ENCODE measurements at places on chromosomes 5 and 9.
A peak's percentile ranks its signal among the peaks of the same experiment; 100 is the strongest.

DNA sequence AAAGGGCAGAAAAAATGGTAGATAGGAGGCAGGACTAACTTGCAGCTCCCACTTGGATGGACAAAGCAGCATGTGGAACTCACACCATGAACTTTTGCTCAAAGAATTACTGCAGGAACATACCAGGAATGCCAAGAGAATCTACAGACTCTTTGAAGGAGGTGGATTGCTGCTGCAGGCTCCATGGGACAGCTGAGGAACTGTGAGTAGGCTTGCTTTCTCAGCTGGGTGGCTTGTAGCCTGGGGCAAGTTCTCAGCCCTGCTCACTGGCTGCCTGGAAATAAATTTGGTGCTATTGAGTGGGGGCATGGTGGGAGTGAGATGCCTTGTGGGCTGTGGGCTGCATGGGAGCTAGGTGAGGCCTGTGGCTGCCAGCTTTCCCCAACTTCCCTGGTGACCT lies 574.5 kb downstream of the PRELID2 start:
- DNase-seq: no peak

- DNase-seq: no peak
These were observed 12.6 kb downstream of the HTR4 start for GRCh38 chr5:148641735-148642134.

GRCh38 chr5:102664616-102665335 lies 90.3 kb upstream of the PAM start:
- DNase-seq: no peak

- DNase-seq: no peak
These were observed 6.5 kb upstream of the SYK start for GRCh38 chr9:90795084-90795483.

- no peak for DNase-seq
These were observed 70.0 kb downstream of the AMBP start for GRCh38 chr9:114007991-114008666.

DNA sequence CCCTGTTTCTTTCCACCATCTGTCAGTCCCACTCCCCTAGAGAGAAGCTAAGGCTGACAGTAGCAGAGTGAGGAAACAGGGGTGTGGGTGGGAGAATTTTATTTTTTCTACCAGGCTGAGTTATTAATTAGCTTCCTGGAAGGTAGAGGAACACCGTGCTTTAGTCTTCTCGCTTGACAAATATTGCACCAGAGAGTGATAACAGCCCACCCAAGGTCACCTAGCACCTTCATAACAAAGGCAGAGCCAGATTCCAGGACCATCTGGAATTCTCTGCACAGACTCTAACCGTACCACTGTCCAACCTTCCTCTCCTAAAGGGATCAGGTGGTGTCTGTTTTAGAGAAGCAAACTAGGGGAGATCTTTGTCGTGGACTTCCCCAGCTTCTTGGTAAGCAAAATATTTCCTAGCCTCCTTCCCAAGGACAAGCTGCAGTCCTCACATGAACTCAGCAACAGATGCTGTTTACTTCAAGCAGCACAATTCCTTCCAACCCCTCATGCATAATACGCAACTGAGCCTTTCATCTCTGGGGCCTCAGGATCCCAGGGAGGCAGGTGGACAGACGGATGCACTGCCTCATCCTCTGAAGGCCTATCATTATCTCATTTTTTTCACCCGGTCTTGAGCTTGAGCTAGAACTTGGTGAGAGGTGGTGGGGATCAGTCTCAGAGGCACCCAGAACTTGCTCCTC lies 308.7 kb upstream of the BRINP1 start:
- DNase-seq: no peak

DNA sequence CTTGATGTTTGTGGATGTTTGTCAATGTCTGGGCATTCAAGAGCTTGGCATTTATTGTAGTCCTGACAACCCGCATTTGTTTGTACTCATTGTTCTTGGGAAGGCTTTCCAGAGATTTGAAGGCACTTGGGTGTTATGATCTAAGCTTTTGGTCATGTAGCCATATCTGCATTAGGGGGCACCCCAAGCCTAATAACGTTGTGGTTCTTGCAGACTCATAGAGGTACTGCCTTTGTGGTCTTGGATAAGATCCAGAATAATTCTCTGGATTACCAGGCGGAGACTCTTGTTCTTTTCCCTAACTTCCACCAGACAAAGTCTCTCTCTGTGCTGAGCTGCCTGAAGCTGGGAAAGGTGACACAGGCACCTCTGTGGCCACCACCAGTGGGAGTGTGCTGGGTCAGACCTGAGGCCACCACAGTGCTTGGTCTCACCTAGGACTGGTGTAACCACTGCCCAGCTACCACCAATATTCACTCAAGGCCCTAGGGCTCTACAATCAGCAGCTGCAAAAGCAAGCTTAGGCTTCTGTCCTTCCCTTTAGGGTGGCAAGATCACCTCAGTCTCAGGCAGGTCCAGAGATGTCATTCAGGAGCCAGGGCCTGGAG lies 144.4 kb upstream of the TAS2R1 start:
- no peak for DNase-seq

GRCh38 chr5:20959347-20959746 lies 971.3 kb upstream of the CDH18 start:
- DNase-seq: no peak

GRCh38 chr9:94127806-94128205 lies 43.5 kb downstream of the PTPDC1 start:
- DNase-seq: no peak

GRCh38 chr9:114844766-114845165 lies 38.9 kb upstream of the TNFSF15 start:
- DNase-seq: no peak

DNA sequence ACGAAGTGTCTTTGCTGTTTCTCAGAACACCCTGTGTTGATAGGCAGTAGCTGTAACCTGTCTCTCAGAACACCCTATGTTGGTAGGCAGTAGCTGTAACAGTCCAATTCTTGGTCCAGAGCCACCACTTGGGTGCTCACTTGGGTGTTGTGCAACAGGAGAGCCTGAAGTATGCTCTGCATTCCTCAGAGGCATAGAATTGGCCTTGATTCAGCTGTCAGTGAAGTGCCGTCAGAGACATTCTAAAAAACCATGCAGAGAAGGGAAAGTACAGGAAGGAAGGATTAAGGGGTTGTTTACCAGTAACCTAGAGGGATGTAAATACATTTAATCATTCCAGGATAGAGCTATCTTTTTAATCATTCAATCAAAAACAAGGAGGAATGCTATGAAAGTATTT lies 231.2 kb downstream of the ARRDC3 start:
- DNase-seq: no peak

DNA sequence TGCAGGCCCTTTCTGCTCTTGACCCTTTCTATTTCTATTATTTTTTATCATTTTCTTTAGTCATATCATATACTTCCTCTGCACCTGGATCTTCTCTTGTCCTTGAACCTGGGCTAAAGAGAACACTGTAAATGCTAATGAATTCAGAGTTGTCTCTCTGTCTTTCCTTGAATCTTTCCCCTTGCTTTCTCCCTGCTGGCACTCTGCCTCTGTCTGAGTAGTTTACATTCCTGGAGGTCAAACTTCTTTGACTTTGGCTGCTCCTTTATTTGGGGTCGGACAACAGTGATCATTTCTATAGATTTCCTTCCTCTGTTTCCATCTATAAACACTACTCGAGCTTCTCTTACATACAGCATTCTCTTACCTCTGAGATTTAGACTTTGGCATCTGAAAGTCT lies 47.1 kb downstream of the IZUMO3 start:
- no peak for DNase-seq

- no peak for DNase-seq
These were observed 155.9 kb downstream of the ERCC6L2 start for GRCh38 chr9:96031366-96031824.

GRCh38 chr5:154861946-154862345 lies 3.5 kb downstream of the CNOT8 start:
- no peak for DNase-seq

DNA sequence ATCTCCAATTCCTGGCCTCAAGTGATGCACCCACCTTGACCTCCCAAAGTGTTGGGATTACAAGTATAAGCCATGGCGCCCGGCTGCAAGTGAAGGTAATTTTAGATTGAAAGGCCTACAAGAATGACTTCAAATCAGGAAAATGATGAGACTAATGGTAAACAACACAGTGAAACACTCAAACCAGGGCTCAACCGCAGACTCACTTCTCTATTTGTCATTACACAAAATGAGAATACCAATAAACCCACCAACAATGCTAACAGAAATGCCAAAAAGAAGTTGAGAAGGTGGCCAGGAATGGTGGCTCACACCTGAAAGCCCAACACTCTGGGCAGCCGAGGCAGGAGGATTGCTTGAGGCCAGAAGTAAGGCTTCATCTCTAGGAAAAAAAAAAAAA lies 92.1 kb downstream of the UBAP2 start:
- DNase-seq: no peak

GRCh38 chr5:16750445-16750844 lies 133.6 kb upstream of the RETREG1 start:
- DNase-seq: no peak

DNA sequence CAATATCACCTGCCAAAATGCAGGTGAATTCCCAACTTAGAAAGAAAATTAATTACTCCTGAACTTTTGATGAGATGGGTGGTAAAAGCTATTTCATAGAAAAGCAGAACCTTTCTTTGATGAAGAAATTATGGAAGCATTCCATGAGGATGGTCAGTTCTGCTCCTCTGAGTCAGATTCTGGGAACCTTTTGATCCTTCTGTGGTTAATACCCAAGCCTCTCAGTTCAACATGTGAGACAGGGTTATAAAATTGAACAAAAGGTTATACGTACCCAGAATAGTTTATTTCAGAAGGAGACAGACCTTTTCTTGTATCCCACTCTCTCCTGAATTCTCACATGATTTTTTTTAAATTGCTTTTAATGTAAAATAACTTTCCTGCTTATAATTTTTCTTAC lies 767.6 kb upstream of the ADAMTS16 start:
- DNase-seq: no peak

DNA sequence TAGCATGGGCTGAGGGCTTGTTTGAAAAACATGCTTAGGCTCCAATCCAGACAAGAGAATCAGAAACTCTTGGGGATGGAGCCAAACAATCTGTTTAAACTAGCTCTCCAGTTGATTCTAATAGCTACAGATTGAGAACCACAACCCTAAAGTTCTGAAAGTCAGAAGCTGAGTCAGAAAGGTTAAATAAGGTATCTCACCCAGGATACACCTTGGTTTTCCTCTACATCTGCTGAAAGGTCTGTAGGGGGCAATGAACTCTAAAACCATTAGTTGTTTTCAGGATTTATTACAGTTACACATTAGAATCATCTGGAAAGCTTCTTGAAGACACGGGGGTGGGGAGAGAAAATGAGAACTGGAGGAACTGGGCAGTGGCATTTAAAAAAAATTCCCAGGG lies 5.7 kb downstream of the GFM2 start:
- DNase-seq: no peak

DNA sequence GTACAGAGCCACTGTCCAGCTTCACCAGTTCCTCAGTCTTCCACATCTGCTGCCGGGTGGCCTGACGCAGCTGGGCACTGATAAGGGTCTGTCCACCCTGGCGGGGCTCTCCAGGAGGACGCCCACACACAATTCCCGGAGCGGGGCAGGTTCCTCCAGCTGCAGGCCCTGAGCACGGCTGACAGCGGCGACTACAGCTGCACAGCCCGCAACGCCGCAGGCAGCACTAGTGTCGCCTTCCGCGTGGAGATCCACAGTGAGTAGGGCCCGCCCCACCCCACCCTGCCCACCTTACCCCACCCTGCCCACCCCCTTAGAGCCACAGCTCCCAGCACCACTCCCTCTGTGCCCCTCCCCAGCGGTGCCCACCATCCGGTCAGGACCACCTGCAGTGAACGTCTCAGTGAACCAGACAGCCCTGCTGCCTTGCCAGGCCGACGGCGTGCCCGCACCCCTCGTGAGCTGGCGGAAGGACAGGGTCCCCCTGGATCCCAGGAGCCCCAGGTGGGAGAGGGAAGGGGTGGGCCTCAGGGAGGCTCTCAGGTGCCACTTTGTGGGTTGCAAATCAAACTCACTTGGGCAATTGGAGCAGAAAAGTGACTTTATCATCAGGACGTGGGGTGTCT lies 48.8 kb upstream of the ASS1 start:
- DNase-seq: no peak

DNA sequence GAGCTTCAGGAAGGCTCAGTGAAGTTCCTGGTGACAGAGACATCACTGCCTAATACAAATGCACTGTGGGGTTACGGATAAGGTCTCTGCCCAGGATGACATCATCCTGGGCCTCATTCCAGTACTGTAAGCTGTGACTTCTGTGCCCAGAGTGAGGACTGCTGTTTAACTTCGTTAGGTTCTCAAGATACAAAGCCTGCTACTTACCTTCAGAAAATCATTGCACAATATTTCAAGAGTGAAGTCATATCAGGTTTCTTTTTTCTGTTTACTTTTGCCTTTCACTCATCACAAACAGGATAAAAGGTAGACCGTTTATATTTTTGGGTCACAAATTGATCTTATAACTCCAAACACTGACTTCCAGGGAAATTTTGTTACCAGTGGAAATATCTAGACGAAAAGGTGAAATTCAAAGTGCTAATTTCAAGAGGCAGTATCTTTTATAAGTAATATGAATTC lies 241.2 kb downstream of the PIK3R1 start:
- DNase-seq: no peak

GRCh38 chr9:130519927-130520326 lies 59.5 kb upstream of the FUBP3 start:
- no peak for DNase-seq

DNA sequence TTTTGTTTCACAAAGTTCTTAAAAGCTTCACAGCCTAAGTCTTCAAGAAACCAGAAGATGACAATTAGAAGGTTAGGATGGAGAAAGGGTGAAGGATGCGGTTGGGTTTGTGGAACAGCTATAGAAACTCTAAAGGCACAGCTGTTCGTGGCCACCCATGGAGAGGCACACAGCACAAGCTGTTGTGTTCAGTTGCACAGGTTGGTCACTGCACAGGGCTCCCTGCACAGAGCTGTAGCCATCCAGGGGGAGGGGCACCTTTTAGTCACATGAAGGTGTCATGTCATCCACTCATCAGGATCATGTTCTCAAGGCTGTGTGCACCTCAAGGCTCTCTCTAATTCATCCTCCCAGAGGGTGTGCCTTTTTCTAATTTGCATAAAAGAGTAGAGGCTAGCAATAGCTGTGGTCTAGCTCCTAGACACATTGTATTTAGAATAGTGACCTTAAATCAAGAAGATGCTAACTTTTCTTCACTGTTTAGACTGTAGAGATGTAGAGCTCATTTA lies 5.0 kb upstream of the RASGRF2 start:
- DNase-seq: no peak

- DNase-seq: peak; percentile 77
These were observed 639 bp downstream of the AMACR start for GRCh38 chr5:34007201-34007620.

DNA sequence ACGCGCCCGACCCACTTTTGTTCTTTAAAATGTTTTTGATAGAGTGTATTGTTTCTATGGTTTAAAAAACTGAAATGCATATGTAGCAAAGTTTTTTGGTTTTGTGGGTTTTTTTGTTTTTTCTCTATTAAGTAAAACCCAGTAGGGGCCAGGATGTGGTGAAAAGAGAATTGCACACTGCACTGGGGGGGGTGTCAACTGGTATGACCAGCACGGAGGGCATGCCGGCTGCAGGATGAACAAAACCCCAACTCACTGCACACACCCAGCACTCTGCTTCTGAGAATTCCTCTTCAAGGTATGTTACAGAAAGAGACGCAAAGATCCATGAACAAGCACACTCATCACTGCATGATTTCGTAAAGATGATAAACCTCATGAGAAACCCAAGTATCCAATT lies 75.0 kb downstream of the STK10 start:
- DNase-seq: peak; percentile 26

Data from posterior cingulate gyrus (tissue), 11 donors.